ENCODE measurements at places on chromosomes 4 and X.

GRCh38 chr4:6535706-6536105, 39.3 kb upstream of the MAN2B2 start:
- no peak for DNase-seq

DNA sequence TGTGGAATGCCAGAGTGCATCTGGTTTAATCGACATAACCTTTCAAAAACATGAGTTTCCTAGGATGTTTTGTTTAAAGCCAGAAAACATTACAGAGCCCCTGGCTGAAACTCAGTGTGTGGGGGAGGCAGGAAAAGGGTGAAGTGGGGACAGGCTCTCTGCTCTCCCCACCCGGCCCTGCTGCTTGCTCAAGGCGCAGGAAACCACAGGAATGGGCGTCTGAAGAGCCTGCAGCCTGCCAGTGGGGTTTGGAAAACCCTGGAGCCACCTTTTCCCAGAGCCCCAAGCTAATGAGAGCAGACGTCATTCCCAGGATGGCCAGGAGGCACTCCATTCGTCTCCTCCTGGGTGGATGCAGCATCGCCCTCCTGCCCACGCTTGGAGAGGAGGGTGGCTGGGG, 240.6 kb downstream of the AFAP1 start:
- no peak for DNase-seq

- no peak for DNase-seq
Observed at GRCh38 chr4:154084864-154085263, 296.0 kb upstream of the SFRP2 start.

GRCh38 chr4:91746551-91746950, 557.2 kb upstream of the GRID2 start:
- no peak for DNase-seq

DNA sequence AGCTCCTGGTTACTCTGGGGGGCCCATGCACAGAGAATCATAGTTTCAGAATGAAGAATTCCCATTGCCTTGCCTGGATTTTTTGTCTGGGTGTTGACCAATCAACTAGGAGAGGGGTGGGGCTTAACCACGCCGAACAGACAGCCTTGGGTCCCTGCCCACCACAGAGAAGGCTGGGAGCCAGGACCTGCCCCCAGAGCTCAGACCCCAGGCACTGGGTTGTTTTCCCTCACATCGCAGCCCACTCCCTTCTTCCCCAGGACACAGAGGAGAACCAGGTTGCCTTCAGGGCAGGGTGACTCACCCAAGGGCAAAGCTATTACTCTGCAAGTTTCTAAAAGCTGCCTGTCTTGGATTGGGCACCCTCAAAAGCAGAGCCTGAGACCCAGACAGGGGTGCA, 23.3 kb upstream of the CRMP1 start:
- no peak for DNase-seq
